Activated CD8-positive, alpha-beta memory T cell treated with anti-CD3 and anti-CD28 coated beads, Interleukin-2, amount 10 ng/mL, durations not matched to agents 7 days and 5 days (primary cell): ENCODE measurements at places on chromosomes 6 and 20. TPM values are rescaled to one million over a fixed set of nuclear protein-coding genes. Genes with fewer than 3 reads are reported as not detected.

CFB gene
- not detected for total RNA-seq

NKX2-2 gene
- total RNA-seq = not detected

OPN5 gene
- total RNA-seq = not detected

GDAP1L1 gene
- not detected for total RNA-seq

SOX18 gene
- total RNA-seq = 0.20 TPM

DSP gene
- total RNA-seq = 0.12 TPM

PACRG gene
- not detected for total RNA-seq

IL17A gene
- total RNA-seq = not detected

RUNX2 gene
- total RNA-seq = 19.9 TPM

DEFB119 gene
- not detected for total RNA-seq

KHDC1 gene
- total RNA-seq = 9.2 TPM

C6orf136 gene
- 33.9 TPM for total RNA-seq

RAD21L1 gene
- 0.67 TPM for total RNA-seq

MARCKS gene
- 0.30 TPM for total RNA-seq

TPMT gene
- total RNA-seq = 5.6 TPM

SLC17A3 gene
- total RNA-seq = 0.76 TPM

THEMIS gene
- total RNA-seq = 107 TPM

PAX1 gene
- total RNA-seq = not detected

MAFB gene
- 0.40 TPM for total RNA-seq

PGBD1 gene
- 3.9 TPM for total RNA-seq

LRRN4 gene
- not detected for total RNA-seq

C6orf58 gene
- total RNA-seq = not detected

DAAM2 gene
- total RNA-seq = not detected

RANBP9 gene
- total RNA-seq = 57.2 TPM

KIFC1 gene
- total RNA-seq = 187 TPM

SLC32A1 gene
- total RNA-seq = not detected

BAK1 gene
- 74.4 TPM for total RNA-seq

TREML2 gene
- 1.9 TPM for total RNA-seq

HLA-DRB5 gene
- 5.3 TPM for total RNA-seq

SLC22A16 gene
- total RNA-seq = not detected

EYS gene
- total RNA-seq = not detected

NAPB gene
- 17.5 TPM for total RNA-seq

ZNF76 gene
- 61.8 TPM for total RNA-seq

RIPOR2 gene
- total RNA-seq = 104 TPM

C6orf52 gene
- 2.5 TPM for total RNA-seq

PRDM1 gene
- 132 TPM for total RNA-seq

BPIFB1 gene
- total RNA-seq = not detected
